Bone marrow (tissue), 2 donors: ENCODE measurements at places on chromosomes 5 and 9.

DNA sequence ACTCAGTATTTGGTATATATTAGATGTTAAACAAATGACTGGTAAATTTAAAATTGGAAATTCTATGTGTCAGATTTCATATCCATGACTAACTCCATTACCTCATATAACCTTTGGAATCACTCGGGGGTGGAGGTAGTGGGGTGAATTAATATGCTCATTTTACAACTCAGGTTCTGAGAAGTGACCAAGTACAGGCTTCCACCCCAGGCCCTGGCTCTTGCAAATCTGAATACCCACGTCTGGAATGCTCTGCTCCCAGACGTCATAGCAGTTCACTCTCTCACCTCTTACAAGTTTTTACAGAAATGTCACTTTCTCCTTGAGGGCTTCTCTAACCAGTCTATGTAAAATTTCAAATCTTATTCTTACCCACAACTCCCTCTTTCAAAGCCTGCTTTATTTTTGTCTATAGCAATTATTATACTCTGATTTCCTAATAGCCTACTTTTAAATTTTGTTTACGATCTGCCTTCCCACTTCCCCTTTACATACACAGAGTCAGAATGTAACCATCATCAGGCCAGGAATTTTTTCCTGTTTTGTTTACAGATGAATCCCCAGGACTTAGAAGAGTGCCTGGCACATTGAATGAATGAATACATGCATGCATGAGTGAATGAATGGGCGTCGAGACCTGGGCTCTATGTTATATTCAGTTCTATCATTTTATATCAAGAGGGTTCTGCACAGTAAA is 134.1 kb upstream of the IFNE start:
- DNase-seq: no peak

- DNase-seq: no peak
These were observed 1997.7 kb downstream of the MAT2B start for GRCh38 chr5:165502893-165503691.

DNA sequence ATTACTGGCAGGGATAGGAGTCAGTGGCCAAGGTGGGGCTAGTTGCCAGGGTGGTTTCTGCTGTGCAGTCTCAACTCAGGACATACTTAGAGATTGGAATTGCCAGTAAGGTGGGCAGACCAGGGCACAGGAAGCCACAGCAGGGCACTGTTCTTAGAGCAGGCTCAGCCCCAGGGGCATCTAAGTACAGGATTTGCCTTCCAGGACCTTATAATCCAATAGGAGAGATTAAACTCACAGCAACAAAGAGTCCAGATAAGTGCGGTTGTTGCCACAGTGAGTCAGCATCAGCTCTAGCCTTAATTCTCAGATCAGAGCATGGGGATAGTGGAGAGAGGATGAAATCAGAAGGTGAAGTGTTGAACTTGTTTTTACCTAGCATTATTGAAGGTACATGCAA is 265.8 kb upstream of the TRPC7 start:
- no peak for DNase-seq

DNA sequence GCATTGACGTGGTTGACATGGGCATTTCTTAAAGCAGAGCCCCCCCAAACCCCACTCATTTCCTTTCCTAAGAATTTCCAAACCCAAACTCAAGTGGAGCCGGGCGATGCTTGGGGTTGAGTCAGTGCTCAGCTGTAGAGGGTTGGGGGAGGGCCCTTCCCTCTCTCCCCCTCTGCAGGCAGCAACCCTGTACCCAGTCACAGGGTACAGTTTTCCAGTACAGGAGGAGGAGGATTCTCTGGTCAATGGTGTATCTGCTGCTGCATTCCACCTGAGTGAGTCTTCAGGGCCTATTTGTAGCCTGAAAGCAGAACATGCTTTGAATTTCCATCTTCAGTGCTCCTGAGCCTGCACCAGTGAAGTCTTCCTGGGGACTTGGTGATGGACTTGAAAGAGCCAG is 55.8 kb downstream of the ENTREP1 start:
- DNase-seq: no peak

DNA sequence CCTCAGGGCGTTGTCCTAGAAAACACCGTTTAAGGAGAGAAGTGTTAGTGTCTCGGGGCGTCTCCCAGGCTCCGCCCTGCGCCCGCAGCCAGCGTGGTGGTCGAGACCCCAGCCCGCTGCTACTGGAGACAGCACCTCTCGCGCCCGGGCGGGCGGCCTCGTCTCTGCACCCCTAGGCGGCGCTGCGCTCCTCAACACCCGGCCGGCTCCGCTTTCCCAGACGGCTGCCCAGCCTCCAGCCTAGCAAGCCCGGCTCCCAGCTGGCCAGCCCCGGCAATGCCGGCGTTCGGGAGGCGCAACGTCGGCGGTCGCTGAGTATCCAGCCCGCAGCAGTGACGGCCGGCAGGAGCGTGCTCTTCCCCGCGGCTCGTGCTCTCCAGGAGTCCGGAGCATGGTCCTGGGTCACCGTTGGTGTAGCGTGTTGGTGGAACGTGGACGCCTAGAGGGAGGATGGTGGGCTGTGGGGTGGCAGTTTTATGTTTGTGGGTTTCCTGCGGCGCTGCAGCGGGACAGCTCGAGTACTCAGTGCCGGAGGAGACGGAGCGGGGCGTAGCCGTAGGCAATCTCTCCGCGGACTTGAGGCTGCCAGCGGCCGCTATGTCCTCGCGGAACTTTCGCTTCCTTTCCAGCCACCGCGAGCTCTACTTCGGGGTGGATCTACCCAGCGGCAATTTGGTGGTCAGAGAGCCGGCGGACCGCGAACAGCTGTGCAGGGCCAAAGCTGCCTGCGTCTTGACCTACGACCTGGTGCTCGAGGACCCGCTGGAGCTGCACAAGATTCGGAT is 536 bp downstream of the PCDHAC1 start:
- no peak for DNase-seq

- DNase-seq: no peak
These were observed 6.9 kb upstream of the UBAP1 start for GRCh38 chr9:34171753-34172535.

DNA sequence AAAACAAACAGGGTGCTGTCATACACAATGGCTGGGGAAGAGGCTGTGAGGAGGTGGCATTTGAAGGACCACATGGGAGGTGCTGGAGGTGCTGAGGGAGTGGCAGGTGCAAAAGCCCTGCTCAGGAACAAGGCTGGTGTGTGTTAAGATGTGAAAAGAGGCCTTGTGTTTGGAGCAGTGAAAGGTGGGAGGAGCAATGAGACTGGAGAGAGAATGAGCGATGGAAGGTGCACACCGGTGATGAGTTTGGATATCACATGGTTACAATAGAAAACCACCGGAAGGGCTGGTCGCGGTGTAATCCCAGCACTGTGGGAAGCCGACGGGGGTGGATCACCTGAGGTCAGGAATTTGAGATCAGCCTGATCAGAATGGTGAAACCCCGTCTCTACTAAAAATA is 9.2 kb upstream of the FIBCD1 start:
- no peak for DNase-seq

DNA sequence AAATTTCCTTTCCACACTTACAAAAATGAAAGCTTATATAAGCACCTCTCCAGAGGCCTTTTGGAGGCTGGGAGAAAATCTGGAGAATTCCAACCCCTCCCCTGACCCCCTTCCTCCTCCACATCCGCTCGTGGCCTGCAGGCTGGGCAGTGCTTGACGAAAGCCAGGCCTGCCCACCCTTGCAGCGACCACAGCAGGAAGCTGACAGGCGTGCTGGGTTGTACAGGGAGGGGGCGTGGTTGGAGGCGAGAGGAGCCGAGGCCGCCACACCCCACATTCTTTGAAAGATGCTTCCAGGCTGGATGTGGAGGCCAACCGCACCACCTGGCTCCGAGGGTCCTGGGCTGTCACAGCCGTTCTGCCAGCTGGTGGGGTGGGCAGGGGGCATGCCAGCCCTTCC is 47.8 kb upstream of the IER5L start:
- no peak for DNase-seq

- DNase-seq: no peak
These were observed 18.9 kb upstream of the GARNL3 start for GRCh38 chr9:127245637-127246164.

- DNase-seq: no peak
These were observed 46.0 kb downstream of the SHB start for GRCh38 chr9:38022995-38023394.

DNA sequence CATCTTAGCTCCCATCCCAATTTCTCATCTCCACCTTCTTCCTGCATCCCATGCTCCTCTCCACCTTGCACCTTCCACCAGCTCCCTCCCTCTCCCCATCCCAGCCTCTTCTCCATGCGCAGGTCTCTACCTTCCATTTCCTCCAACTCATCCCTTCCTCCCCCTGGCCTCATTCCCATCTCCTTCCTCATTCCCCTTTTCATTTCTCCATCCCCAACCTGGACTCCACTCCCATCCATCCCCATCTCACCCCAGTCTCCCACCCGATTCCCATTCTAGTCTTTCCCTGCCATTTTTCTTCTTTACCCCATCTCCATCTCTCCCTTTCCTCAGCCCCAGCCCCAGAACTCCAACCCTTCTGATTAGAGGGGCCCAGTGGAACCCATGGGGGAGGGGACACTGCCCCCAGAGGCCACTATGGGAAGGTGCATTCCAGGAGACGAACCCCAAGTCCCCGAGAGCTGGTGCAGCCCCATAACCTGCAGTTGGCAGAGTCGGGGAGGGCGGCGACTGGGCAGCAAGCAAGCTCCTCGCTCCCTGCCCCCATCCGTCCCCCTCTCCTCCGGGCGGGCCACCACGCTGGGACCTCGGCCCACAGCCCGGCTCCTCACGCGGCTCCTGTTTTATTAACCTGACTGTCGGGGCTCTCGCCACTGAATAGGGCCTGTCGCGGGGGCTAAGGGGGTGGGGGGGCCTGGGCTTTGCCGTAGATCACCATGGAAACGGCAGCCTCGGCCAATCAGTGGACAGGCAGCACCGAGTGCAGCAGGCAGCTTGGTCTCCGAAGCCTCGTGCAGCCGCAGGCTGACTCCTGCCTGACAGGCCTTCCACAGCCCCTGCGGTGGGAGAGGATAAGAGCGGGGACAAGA is 66.7 kb downstream of the PCDH1 start:
- peak; percentile 36 for DNase-seq

GRCh38 chr9:4170231-4170630 is 129.6 kb downstream of the GLIS3 start:
- DNase-seq: no peak

GRCh38 chr5:133734916-133735315 is 122.6 kb upstream of the FSTL4 start:
- DNase-seq: no peak

- DNase-seq: no peak
These were observed 3.7 kb upstream of the GNPDA1 start for GRCh38 chr5:142016556-142016955.

DNA sequence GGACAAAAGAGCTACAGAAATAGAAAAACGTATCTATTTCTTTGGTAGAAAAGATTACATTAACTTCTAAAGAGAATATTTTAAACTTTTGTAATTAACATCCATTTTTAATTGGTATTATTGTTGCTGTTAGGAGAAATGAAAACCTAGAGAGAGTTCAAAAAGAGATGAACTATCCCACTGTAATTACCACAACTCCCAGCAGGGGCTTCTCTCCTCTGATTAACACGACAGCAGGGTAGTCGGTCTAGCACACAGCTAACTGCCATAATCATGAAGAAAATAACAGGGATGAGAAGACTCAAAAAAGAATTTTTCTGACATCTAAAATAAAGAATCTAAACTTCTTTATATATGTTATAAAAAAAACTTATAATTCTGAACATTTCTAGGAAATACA is 86.2 kb upstream of the CDH9 start:
- no peak for DNase-seq

DNA sequence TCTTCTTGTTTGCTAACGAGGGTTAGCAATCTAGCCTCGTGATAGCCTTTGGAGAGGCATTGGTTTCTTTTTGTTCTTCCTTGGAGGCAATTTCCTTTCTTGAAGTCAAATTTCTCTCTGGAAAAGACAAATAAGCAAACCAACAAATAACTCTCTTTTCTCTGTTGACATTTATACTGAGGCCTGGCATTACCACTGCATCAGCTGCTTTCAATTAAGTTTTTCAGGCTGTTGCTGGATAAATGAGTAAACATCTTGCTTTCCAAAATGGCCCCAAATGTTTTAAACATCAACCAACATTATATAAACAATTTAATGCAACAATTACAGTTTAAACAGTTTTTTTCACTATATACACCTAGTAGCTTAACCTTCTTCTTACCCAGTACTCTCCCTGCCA is 264.4 kb downstream of the HTR1A start:
- no peak for DNase-seq

DNA sequence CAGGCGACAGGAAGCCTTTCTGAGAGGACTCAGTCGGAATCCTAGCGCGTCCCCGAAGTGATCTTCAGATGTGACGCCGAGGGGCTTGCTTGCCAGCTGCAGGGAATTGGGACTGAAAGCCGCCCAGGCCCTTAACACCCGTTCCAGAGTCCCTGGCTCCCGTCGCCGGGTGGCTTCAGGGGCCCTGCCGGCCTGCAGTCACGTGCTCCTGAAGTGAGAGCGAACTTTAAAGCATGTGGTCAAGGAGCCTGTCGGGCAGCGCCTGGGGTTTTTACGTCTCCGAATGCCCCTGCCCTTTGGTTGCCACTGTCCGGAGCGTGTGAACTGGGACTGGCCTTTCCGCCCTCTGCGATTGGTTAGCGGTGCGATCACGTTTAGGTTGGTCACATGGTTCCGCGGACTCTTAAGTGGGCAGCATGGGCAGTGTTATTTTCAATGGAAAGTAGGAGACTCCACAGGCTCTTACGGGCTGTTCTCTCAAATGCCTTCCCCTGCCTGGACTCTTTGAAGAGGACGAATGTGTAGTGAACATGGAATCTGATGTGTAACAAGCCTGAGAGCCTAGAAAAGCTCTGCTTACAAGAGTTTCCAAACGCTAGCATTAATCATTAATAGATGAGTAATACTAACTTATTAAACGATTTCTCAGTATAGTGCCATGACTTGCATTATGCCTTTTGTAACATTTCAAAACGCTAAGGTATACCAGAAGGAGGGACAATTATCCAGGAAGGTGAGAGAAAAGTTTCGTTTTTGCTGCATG is 1.9 kb downstream of the VLDLR start:
- DNase-seq: no peak

- DNase-seq: no peak
These were observed 89.3 kb upstream of the SV2C start for GRCh38 chr5:75993643-75994520.

DNA sequence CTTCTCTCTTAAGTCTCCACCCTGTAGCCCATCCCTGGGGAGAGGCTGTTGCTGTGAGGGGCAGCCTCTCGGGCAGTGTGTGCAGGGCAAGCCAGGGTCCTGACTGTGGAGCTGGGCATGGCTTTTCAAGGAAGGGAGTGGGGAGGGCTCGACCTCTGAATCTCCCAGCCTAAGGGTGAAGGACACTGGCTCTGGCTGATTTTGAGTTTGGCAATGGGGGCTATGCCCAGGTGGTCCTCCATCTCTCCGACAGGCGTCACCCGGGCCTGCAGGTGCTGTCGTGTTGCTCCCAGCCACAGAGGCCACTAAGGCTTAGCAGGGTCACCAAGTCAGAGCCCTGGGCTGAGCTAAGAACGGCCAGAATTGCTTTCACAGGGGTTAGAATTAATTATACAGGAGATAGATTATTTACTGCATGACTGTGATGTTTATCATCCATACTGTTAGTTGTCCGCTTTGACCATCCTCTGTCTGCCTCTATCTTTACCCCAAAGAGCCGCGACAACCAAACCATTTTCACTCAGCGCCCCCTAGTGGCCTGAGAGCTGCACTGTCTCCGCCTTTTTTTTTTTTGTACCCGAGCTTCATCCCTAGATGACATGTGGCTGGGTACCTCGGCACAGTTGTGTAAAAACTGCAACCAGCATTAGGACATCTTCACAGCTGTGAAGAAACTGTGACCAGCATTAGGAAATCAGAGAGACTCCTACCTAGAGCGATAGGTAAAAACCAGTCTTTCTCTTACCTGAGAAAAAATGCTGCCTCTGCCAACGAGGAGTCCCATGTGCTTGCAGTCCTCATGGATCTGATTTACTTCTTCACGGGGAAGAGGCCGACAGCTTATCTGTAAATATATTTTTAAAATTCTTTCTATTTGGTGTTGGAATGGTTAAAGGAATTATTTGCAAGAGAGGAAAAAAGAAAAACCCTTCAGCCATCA is 44.5 kb downstream of the AGXT2 start:
- DNase-seq: no peak
